ENCODE measurements at places on chromosomes 7 and 10.

- no peak for DNase-seq
Measured at GRCh38 chr10:11403116-11403515, 208.3 kb downstream of the USP6NL start.

- no peak for DNase-seq
Measured at GRCh38 chr10:94052866-94053791, 59.4 kb downstream of the PLCE1 start.

DNA sequence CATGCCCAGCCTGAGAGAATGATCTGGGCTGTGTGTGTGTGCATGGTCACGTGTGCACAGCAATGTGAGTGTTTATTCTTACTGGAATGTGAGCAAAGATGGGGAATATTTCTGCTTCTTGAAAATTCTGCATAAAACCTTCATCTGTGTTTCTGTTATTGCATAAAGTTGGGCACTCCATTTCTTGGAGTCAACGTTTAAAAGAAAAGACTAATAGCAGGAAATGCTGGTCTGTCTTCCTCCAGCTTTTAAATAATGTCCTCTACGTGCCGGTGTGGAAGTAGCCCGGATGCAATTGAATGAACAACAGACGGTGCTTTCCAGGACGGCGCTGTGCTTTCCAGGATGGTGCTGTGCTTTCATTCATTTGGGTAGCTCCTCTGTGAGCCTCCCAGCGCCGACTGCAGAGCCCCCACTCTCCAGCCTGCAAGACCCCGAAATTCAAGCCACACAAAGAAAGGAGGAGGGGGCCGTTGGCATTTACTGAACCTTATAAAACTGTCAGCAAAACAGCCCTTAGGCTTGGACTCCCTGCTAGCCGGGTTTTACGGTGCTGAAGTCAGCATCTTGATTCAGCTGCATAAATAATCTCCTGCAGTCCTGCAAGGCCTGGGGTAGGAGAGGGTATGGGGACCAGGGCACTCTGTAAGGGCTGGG is 158.2 kb upstream of the PRKCQ start:
- no peak for DNase-seq

DNA sequence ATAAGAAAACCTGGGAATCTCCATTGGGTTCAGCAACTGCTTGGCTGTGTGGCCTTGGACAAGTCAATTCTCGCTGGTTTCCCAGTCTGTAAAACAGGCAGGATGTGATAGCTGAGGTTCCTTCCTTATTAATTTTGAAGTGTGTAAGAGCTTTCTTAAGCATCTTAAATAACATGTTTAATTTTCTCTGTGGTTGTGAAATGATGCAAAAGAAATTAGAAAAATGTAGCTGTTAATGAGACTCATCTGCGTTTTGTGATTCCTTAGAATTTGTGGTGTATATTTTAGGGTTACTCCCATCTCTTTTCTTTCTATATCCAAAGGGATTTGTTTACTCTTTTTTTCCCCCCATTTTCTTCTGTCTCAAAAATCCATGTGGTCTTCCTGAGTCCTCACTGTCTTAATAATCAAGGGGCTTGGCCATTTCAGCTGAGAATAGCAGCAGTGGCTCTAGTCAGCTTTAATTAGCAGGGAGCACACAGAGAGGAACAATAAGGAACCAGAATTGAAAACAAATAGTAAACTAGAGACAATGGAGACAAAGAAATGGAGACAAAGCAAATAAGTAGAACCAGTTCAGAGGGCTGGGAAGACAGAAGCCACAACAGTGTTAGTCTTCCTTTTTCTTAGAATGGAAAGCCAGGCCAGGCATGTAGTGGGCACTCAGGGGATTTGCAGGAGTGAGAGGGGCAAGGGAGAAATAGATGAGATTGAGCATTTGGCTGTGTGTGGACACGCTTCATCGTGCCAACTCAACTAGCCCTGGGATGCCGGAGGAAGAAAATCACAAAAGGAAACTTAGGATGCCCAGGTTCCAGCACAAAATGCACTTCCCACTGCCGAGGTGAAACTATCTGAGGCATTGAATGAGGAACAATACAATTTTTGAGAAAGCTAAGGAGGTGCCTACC is 93.9 kb downstream of the CHN2 start:
- DNase-seq, result peak; percentile 76

- no peak for DNase-seq
Measured at GRCh38 chr10:51145375-51145774, 71.1 kb downstream of the PRKG1 start.

- no peak for DNase-seq
Measured at GRCh38 chr10:97277551-97277950, 14.9 kb downstream of the ARHGAP19 start.

DNA sequence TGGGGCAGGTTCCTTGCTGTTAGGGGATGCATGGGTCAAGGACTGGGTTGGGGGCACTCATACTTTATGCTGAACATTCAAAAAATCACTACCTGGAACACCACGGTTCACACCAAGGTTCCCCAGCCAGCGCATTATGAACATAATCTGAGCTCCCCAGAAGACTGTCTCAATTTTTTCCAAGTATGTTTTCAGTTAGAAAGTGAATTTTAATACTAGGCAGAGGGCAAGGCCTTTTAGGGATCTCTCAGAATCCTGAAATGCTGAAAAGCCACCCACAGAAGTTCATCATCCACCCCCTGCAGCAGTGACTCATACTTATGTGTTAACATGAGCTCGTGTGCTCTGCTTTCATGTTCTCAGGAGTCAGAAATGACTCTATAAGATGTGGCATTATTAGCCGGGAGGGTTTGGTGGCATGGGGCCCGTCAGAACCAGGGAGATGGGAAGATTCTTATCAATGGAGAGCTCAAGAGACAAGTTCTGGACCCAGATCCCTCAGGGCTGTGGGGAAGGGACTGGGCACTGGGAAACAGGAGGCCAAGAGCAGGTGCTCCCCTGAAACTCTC is 185.2 kb upstream of the ITGB1 start:
- no peak for DNase-seq

DNA sequence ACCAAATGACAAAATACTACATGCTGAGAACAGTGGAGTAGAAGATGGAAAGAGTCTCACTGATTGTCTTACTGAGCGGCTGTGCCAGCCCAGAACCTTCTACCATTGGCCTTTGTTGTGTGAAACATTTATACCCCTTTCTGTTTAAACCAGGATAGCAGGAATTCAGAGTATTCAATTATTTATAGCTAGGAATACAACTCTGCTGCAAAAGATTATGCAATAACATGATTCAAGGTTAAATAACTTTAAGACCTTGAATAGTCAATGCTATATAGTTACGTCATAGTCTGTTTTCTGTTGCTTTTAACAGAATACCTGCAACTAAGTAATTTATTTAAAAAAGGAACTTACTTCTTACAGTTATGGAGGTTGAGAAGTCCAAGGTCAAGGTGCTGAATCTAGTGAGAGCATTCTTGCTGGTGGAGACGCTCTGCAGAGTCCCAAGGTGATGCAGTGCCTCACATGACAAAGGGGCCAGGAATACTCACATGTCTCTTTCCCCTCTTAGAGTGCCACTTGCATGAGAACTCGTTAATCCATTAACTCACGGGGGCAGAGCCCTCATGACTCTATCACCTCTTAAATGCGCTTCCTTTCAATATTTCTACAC is 371.8 kb downstream of the MDFIC start:
- no peak for DNase-seq

DNA sequence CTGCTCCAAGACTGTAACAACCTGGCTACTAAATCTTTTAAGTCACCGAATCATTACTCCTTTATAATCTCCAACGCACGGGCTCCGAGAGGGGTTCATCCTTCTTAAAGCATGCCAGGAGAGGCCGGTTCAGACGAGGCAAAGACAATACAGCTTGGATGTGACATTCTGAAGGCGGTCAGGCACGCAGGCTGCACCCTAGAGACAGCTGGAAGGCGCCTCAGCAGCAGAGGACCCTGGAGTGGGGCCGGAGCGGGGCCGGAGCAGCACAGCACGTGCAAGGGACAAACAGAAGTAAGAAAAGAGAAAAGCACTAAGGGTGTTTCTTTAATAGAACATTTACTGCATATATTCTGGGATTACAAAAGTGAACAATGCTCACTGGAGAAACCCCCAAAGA is 97.8 kb upstream of the PPP2R2D start:
- no peak for DNase-seq

GRCh38 chr10:58531084-58531695 is 18.5 kb downstream of the BICC1 start:
- DNase-seq, result peak; percentile 24

DNA sequence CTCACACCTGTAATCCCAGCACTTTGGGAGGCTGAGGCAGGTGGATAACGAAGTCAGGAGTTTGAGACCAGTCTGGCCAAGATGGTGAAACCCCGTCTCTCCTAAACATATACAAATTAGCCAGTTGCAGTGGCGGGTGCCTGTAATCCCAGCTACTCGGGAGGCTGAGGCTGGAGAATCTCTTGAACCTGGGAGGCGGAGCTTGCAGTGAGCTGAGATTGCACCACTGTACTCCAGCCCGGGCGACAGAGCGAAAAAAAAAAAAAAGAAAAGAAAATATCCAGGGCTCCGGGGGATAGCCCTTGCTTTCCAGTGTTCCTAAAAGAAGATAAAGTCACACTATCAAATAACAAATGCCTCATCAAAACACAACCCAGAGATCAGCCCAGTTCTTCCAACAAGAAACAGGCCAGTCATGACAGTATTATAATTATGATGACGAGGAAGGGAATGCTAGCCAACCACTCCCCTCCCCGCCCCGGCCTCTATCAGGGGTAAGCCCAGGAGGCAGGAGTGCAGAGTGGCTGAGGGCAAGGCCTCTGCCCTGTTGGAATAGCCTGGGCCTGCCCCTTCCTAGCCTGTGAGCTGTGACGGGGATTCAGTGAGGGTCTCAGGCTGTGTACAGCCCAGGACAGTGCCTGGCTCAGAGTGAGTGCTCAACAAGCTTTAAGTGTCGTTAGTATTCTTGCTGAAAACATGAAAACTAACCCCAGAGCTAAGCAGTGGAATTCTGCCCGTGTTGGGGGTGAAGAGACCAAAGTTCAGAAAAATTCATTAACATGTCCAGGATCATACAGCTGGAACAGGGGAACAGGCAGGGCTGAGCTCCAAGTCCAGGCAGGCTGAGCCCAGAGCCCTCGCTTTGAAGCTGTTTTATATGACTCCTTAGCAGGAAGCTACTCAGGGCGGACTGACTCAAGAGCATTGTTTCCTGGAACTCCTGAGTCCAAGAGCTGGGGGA is 54.3 kb downstream of the FAM241B start:
- no peak for DNase-seq

GRCh38 chr7:114182837-114183236 is 231.8 kb upstream of the FOXP2 start:
- DNase-seq, result no peak

DNA sequence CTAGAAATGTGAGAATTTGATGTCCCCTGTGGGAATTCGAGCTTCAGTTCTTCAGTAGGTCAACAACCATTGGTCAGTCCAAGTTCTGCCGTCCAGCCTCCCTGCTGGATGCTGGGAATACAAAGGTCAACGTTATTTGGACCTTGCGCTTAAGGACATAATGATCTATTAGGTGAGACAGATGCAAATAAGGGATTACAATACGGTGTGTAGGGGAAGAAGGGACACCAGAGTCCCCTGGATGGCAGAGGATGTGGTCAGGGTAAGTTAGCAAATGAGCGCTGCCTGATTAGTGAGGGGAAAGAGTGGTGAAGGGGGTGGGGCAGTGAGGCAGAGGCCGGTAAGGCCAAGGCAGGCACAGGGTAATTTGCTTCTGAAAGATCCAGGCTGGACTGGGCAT is 16.2 kb downstream of the CCNY start:
- DNase-seq, result no peak

Data from NCI-H1092 treated with DMSO at 0.1 percent for 48 hours (cell line).